ENCODE measurements at places on chromosomes 4 and X.

DNA sequence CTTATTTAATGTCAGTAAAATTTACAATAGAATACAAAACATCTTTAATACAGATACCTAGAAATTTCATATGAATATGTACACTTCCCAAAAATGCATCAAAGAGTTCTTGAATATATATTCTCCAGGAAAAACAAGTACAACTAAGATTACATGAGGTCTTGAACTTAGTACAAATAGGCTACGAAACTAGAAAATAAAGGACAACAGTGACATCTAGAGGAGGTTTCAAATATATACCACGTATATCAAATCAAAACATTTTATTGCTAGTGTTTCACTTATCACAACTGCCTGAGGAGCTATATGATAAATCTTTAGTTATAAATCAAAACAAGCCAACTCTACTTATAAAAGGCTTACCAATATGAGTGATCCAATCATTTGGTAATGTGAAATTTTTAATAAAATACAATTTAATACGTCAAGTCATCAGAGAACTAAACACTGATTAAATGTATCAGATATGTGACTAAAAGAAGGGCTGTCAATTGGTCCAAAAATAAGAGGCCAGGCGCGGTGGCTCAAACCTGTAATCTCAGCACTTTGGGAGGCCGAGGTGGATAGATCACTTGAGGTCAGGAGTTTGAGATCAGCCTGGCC, 36.6 kb downstream of the ANAPC10 start:
- DNase-seq, result peak; percentile 37

- no peak for DNase-seq
These were observed 27.5 kb upstream of the MTM1 start for GRCh38 chrX:150540965-150541364.

- peak; percentile 40 for DNase-seq
These were observed 44.9 kb downstream of the ZBTB49 start for GRCh38 chr4:4334798-4335520.

GRCh38 chr4:8438743-8439142, 1.8 kb downstream of the ACOX3 start:
- DNase-seq, result no peak

GRCh38 chr4:82585690-82586435, 24.1 kb upstream of the TMEM150C start:
- no peak for DNase-seq

DNA sequence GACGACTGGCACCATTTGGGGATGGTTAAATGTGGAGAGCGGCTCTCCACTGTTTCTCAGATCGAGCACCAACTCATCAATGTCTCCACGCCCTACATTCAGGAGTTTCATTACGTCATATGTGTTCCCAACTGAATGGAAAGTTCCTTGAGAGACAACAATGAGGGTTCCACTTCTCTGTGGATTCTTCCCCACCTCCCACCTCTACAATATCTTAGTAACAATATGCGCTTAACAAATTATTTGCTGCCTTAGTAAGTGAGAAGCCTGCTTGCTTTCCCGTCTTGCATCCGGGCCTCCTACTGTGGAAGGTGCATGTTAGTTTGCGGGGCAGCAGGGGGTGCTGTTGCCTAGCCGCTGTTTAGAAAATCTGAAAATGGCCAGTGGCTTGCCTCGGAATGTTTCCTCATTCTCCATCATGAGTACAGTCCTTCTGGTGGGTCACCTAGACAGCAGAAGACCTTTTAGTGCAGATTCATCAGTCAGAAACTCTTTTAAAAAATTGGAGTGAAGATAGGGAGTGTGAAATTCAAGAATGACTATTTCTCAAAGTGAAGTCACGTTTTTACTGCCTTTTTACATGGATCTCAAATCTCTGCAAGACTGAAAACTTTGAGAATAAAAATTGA, 55.7 kb downstream of the PHOX2B start:
- peak; percentile 31 for DNase-seq

DNA sequence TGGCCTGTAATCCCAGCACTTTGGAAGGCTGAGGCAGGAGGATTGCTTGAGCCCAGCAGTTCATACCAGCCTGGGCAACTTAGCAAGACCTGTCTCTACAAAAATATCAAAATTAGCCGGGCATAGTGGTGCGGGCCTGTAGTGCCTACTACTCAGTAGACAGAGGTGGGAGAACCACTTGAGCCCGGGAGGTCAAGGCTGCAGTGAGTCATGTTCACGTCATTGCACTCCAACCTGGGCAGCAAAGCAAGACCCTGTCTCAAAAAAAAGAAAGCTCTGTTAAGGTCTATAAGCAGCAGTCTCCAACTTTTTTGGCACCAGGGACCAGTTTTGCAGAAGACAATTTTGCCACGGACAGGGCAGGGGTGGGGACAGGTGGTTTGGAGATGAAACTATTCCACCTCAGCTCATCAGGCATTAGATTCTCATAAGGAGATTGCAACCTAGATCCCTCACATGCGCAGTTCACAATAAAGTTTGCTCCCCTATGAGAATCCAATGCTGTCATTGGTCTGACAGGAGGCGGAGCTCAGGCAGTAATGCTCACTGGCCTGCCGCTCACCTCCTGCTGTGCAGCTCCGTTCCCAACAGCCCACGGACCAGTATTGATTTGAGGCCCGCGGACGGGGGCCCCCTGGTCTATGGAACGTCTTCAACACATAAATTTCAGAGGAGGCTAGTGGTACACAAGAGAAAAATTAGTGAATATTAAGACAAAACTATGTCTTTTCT, 67.9 kb downstream of the KLHL8 start:
- no peak for DNase-seq

- no peak for DNase-seq
These were observed 1.2 kb downstream of the ELF2 start for GRCh38 chr4:139175646-139176301.

DNA sequence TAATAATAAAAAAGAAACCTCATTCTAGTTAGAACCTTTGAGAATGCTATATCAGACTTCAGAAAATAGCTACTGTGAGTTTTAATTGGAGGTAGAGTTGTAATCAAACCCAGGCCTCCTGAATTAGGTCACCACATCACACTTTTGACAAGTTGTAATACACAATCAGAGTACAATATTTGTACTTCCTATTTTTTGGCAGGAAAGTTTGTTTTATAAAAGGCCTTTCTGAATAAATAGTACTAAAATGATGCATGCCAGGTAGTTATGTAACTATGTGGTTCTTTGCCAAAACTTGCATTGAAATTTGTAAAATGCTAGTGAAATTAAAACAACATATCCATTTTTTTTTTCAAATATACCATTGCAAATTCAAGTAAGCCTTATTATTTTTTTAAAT, 26.8 kb downstream of the ADH7 start:
- DNase-seq, result no peak
